ENCODE measurements at places on chromosomes 4 and X.

- no peak for DNase-seq
Measured at GRCh38 chrX:122094611-122095010, 1047.2 kb downstream of the GLUD2 start.

GRCh38 chr4:147617841-147618691, 869 bp downstream of the TMEM184C start:
- no peak for DNase-seq

GRCh38 chrX:120419463-120419862, 49.6 kb downstream of the LAMP2 start:
- no peak for DNase-seq

GRCh38 chr4:63371001-63371400, 1038.2 kb downstream of the TECRL start:
- no peak for DNase-seq

- DNase-seq = no peak
Measured at GRCh38 chrX:150768580-150769190, 75.5 kb downstream of the MTMR1 start.

DNA sequence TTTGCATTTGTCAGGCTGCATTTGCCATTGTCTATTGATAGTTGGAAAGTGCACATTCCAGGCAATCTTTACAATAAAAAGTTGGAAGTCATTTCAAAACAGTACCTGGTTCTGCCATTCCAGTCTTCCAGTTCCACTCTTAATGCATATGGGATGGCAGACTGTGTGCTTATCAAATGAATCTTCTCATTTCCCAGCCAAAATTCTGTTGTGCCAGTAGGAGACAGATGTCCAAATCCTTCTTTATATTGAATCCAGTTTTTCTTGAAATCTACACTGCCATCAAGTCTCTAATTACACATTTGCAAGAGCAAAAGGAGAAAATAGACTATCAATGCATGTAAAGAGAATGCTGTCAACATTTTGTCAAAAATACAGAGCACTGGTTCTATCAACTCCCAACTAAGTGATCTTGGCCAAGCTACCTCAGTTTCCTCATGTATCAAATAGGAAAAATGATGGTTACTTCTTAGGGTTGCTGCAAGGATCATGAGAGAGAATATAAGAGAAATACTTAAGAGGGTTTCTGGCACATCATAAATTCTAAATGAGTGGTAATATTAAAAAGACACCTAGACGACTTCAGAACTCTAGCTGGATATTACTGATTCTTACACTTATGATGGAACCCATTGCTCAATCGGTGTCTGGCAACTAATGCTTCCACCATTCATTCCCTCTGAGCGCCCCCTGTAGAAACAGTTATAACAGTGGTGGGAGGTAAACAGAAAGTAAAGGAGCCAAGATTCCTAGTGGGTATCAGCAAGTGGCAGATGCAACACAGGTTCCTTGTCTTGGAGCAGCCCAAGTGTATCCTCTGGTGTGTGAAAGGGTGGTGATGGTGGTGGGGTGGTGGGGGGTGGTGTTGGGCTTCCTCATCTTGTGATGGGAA, 3.8 kb downstream of the FGG start:
- no peak for DNase-seq

DNA sequence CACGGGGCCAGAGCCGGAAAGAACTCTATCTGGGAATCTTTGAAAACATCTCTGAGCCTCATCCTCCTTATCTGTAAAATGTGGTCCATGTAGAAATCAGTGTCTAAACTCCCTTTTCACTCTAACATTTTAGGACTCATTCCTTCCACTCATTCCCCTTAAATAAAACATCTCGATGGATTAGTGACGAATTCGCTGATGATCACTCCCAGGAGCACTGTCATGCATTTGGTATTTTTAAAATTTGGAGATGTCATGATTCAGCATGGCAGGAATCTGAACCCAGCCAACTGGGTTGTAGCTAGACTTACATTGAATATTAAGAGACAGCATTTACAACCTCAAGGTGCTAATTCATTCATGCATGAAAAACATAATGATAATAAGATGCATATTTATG, 88.1 kb downstream of the SPANXN3 start:
- DNase-seq = no peak

DNA sequence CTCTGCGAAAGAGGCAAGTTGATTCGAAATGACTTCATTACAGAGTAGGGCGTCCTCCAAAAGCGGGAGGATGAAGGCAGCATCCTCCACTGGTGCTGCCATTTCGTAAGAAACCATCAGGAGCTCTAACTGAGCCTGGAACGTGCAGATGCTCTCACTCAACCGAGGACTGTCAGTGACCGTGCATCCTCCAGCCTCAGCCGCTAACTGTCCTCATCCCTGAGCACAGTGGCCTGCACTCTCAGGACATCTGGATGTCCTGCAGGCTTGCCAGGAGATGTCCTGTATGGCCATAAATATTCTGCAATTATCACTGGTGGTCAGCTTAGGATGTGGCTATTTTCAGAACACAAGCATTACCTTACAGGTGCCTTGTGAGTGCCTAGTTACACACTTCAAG, 107.1 kb upstream of the ADRA2C start:
- DNase-seq = no peak

DNA sequence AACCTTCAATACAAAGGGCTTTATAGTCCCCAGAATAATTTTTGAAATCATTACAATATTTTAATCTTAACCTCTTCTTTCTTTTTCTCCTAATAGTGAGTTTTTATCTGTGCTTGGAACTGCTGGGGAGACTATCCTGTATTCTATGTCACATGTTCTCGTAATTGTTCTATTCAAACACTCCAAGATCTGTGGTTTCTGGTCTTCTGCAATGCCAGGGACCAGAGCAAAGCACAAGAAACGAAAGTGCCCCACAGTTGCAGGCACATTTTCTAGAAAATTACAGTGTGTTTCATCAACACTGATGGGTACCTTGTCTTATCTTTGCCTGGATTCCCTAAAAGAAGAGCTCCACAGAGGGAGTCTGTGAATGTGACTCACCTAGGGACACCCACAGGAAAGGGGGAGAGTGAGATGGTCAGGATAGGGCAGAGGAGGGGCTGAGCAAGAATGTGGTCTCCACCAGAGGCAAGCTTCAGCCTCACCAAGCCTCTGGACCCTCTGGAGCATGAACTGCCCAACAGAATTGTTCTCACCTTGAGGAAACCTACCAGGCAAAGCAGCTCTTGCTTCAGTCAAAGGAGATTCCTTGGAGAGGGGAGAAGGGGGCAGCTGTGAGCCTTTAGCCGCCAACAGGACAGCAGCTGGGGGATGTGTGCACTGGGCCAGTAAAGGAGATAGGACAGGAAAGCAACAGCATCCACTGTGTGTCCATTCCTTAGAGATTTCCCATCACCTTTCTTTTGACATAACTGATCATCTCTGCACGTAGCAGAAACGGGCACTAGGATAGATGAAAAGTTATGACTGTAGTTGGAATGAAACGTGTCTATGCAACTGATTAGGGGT, 25.9 kb downstream of the UNC5C start:
- DNase-seq = no peak

GRCh38 chr4:138099385-138099784, 142.8 kb downstream of the SLC7A11 start:
- no peak for DNase-seq

GRCh38 chr4:26452565-26453531, 37.4 kb downstream of the CCKAR start:
- DNase-seq = no peak

GRCh38 chr4:16636912-16637630, 261.4 kb downstream of the LDB2 start:
- DNase-seq = no peak

GRCh38 chrX:97326456-97326855, 442.7 kb downstream of the RPA4 start:
- DNase-seq = no peak

DNA sequence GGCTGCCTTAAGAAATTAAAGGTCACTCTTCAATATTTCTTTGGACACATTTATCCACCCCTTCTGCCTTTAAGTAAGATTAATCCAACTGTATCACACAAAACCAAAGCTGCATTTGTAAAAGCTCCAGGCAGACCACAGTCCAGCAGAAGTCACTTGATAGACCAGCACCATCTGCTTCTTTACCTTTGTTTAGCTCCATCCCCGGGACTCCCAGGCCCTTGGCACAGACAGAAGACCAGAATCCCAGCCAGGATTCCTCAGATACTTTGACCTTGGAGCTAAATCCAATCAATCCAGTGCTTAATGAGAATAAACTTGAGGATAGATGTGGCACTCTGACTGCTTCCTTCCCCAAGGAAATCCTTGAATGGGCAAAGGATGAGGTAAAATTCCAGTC, 333.1 kb upstream of the RASGEF1B start:
- DNase-seq = no peak

- no peak for DNase-seq
Measured at GRCh38 chr4:177001271-177002175, 208.8 kb upstream of the VEGFC start.

DNA sequence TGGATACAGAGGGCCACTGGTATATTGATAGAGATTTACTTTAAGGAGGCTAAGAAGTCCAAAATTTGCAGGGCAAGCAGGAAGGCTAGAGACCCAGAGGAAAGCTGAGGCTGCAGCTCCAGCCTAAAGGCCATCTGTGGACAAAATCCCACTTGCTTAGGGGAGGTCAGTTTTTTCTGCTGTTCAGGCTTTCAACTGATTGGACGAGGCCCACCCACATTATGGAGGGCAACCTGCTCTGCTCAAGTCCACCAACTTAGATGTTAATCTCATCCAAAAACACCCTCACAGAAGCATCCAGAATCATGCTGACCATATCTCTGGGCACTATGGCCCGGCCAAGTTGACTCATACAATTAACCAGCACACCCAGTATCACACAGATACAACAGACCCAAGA, 176.3 kb downstream of the EVC2 start:
- no peak for DNase-seq

DNA sequence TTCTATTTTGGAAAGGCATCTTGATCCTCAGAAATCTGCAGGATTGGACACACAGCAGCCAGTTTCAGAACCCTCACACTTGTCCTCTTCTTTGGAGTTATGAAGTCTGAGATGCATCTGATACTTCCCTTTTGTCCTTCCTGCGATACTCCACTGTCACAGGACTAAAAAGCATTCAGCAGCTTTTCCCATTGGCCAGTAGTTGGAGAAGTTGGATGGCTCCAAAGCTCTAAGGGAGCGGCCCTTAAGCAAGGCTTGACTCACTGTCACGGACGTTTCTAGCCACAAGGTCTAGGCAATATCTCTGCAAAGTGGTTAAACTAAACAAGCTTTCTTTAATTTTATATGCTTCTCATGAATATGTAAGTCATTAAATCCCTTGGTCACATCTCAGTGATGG, 417.0 kb downstream of the AFF2 start:
- DNase-seq = no peak

All from cerebellar nuclear complex (tissue), 1 donor.